ENCODE measurements at places on chromosomes 4 and X.

DNA sequence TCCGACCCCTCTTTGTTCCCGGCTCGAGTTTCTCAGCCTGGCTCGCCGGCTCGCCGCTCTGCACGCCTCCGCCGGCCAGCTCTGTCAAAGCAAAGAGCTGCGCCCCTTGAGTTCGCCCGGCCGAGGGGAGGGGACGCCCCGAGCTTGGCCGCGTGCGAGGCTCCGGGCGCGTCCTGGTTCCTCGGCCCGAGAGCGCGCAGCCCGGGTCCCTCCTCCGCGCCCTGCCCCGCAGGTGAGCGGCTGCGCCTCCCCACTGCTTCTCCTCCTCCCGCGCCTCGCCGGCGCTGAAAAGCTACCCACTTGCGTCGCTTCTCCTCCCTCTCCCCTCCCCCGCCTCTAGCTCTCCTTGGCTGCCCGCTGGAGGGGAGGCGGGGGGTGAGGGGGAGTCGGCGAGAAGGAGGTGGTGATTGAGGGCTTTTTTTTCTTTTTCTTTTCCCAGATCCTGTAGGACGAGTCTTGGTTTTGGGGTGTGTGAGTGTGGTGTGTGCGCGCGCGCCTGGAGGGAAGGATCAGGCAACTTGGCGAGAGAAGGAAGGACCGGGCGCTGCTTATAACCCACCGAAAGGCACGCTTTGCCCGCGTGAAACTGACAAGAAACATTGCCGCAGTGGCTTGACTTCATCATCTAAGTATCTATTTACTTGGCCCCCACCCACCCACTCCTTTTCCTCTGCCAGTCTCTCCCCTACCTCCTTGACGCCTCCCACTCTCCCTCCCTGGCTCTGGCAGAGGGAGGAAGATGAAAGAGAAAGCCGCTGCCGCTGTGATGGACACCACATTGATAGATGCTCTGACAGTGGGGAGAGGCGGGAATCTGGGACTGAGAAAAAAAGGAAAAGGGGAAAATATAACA, at the start of gene LEF1:
LEF1 (minus strand) TSS at position 262 of the 853 bp plus-strand sequence. CDS start 1,165 bp downstream, outside the sequence.
- DNase-seq: peak; percentile 15

DNA sequence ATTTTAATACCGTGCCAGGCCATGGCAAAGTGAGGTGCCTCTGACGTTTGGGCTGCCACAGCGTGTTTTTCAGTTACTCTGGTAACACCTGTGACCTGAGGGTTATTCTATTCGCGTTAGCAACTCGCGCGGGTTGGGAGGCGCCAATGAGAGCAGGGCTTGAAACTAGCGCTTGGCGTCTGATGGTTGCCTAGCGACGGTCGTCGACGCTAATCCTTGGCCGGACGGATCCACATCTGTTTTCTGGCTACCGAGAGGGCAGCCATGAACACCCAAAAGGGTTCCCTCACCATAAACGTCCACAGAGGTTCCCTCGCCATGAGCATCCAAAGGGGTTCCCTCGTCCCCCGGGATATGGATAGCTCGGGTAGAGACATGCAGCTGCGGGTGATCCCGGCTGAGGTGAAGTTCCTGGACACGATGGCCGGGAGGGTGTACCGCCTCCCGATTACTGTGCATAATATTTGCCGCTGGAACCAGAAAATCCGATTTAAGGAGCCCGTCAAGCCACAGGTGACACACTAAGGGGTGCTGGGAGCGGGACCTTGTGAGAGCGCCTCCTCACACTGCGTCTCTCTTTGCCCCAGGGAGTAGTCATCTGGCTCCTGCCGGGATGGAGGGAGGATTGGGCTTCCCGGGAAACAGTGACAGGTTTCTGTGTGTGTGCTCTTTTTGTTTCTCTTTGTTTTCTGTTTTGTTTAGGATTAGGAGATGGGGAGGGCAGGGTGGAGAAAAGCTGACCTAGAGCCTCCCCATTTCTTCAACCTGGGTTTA, at the start of gene CFAP47:
CFAP47 (plus strand) TSS at position 199 of the 774 bp plus-strand sequence; CDS start at position 265, 66 bp downstream.
- DNase-seq: no peak

GRCh38 chr4:1381181-1381621, 25.0 kb downstream of the NKX1-1 start:
- no peak for DNase-seq

GRCh38 chr4:40628888-40629287, 776 bp downstream of the RBM47 start:
- no peak for DNase-seq

- peak; percentile 2 for DNase-seq
These were observed 4.2 kb downstream of the TLR8 start for GRCh38 chrX:12910423-12911121.

- no peak for DNase-seq
These were observed 64.8 kb downstream of the NCAPG start for GRCh38 chr4:17875402-17876070.

GRCh38 chrX:140917354-140918115, 84.9 kb upstream of the SPANXB1 start:
- no peak for DNase-seq

DNA sequence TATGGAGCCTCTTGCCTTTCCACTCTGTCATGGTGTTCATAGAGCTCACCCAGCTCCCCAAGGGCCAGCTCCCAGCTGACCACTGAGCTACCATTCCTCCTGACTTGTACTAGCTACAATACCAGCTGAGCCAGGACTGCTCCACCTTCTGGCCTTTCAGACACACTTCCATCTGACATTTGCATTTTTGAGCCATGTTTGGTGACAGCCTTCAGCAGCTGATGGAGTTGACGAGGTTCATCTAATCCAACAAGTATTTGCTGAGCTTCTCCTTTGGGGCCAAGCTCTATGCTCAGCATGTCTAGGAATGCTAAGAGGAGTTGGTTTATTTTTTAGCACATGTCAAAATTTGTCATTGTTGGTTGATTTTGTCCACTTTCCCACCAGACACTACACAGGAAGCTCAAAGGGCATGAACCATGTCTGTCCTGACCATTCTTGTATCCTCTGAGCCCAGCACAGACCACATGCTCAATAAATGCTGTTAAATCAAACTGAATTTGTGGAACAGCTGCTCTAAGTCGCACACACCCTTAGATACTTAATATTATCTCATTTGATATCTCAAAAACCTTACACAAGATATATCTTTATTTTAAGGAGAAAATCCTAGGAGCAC, 142.6 kb upstream of the PPARGC1A start:
- DNase-seq: no peak

DNA sequence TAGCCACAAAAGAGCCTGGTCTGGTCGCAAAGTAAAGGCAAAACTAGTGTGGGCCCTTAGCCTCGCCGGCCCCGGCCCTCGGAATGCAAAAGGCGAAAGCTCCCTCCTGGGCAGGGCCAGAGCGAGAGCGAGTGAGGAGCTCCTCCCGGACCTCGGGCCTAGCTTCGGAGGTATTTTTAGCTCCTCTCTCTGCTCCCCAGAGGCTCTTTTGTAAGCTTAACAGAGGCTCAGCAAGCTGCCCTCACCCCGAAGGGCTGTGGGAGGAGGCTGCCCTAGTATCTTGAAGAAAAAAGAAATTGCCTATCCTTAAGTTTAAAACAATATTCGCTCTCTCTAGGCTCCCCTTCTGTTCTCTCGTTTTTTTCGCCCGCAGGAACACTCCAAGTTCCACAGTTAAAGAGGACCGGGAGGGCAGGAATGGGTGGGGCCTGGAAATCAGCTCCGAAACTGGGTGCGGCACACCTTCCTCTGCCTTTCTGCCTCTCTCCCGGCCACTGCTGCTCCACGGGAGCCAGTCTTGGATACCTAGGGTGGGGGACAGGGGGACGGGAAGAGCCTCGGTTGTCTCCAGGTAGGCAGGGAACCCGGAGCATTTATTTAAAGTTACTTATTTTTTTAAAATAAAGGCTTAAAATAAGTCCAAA, 12.1 kb downstream of the HAND2 start:
- no peak for DNase-seq

GRCh38 chr4:169975838-169976796, 50.1 kb downstream of the MFAP3L start:
- DNase-seq: no peak

DNA sequence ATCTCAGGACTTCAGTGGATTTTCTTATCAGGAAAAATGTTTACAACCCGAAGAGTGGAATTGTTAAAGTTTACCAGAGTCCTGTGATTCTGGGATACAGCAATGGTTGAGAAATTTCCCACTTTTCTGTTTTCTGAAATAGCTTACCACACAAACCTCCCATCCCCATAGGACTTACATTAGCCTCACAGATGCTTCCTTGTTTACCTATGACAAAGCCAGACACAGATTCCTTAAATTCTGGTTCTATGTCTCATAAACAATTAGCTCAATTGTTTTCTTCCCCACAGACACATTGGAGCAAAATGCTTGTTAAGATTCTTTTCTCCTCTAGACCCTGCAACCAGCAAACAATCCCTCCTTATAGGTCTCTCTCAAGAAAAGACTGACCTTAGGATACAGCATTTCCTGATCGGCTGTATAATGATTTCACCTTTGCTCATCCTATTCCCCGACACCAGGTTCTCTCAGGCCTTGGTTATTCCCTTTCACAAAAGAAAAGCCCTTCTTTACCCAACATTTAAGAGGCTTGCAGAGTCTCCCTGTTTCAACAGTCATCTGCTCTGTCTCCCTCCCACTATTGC, 886.2 kb downstream of the ARAP2 start:
- no peak for DNase-seq

DNA sequence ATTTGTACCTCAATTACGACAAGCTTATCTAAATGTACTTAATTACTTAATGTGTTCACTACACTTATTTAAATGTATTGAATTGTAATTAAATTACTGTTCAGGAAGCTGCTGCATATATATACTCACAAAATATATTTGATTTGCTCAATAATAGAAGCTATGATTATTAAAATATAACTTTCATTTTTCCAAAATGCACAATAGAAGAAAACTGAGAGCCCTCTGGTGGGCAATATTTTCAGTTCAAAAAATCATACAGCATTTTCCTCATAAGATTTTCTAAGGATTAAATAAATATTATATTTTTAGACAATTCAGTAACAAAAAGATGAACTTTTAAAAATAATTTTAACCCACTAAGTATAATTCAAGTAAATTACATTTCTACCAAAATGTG, 217.3 kb downstream of the DKK2 start:
- DNase-seq: no peak

DNA sequence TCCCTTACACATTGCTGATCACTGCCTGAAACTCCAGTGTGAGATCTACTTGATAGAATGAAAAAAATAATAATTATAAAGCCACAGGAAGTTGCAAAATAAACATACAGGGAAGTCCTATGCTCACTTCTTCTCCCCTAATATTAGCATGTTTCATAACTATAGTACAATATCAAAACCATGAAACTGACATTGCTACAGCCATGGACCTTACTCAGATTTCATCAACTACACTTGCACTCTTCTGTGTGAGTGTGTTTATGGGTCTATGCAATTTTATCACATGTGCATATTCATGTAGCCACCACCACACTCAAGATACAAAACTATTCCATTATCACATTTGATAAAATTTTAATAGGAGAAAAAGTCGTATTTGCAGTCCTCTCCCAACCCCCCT, 57.3 kb downstream of the SPINK2 start:
- no peak for DNase-seq

DNA sequence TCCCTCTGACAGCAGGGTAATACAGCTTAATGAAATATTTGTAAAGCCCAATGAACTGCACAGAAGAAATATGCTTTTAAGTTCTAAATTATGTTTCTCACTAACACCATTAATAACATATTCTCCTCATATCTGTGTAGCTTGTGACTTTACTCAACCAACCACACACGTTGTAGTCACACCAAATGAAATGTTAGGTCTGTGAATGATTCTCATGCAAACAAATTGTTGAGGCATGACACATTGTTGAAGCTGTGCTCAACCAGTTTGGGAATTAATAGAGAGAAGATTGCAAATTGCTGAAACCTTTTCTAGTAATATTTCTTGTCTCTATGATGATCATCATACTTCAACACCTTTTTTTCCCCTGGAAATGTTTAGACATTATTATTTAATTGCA, 645.9 kb downstream of the PCDH7 start:
- DNase-seq: no peak

DNA sequence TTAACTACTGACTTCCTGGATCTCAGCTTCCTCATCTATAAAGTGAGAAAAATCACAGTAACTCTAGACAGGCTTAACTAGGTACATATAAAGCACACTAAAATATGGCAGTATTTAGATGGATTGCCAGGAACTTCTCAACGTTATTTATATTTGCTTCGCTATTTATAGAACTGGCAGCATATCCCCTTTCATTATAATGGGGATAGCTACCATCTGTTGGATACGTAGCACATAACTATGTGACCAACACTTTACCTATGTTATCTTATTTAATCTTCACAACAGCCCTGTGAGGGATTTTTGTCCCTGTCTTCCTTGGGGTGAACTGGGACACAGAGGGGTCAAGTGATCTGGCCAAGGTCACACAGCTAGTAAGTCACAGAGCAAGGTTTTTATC, 64.6 kb downstream of the ENPEP start:
- no peak for DNase-seq

GRCh38 chrX:97984641-97985040, 1100.9 kb downstream of the RPA4 start:
- DNase-seq: no peak

- DNase-seq: no peak
These were observed 11.9 kb downstream of the STARD8 start for GRCh38 chrX:68659385-68659784.

DNA sequence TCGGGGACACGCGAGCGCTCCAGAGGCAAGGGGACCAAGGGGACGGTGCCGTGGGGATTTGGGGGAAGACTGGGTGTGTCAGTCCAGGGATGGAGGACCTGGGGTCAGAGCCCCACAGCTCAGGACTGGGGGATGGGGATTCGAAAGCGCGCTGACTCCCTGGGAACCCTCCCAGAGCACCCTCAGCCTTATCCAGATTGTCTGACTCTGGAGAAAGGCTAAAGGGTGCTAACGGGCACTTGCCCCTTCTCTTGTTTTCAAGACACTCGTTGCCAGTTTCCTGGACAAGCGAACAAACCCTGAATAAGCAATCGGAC, 1.1 kb downstream of the DOCK11 start:
- no peak for DNase-seq

DNA sequence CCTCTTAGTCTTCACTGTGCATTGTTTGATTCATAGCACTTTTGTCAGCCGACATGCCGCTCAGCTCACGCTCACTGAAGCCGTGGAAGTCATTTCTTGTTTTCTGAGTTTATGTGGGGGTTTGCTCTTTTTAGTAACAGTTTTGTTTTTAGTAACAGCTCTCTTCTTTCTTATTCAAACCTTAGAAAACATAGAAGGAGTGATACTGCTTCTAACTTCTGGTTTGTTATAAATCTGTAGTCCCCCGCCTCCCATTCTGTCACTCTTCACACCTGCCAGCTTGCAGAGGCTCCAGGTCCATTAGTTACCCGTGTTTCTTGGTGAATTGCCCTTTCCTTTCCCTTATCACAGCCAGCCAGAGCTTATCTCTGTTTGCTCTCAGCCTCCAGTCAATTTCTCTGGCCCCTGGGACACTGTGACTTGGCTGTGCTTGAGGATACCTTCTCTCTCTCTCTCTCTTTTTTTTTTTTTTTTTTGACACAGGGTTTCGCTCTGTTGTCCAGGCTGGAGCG, 50.5 kb downstream of the GRK4 start:
- no peak for DNase-seq
